ENCODE measurements at places on chromosomes 6 and 20.

GRCh38 chr6:161257793-161258457 lies 15.9 kb downstream of the AGPAT4 start:
- no peak for DNase-seq

- no peak for DNase-seq
These were observed 876.6 kb upstream of the FLRT3 start for GRCh38 chr20:15214051-15214450.

DNA sequence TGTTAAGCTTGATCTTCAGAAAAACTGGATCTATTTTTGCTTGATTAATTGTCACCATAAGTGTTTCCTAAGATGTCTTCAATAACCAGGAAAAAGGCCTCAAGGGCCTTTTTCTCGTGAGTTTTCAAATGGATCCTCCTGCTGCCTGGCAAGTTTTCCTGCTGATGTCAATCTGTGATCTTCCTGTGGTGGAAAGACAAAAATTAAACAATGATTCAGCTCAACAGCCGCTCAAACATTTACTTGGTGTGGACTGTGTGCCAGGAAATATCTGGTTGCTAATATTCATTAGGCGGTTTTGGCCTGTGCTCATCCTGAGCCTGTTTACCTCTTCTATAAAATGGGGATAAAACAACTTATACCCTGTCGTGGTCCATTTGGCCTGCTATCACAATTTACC lies 35.4 kb upstream of the SSTR4 start:
- DNase-seq = no peak

GRCh38 chr20:46339037-46339436 lies 30.7 kb upstream of the CDH22 start:
- no peak for DNase-seq

DNA sequence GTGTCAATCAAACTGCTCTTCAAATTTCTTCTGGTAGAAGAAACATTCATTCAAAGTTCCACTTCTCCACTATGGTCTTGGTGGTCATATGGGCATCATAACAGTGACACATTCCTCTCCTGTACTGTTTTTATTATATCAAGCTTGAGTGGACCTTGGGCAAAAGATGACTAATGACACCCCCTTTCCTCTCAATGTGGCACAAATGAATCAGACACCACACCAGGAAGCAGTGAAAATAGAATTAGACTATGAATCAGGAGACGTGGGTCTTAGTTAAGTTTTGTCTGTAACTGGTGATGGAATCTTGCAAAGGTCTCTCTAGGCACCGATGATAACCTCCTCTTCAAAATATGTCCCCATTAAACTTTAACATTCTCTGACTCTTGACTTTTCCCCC lies 9.0 kb upstream of the NRSN1 start:
- no peak for DNase-seq

GRCh38 chr6:137487869-137488149 lies 6.4 kb downstream of the OLIG3 start:
- DNase-seq = no peak

DNA sequence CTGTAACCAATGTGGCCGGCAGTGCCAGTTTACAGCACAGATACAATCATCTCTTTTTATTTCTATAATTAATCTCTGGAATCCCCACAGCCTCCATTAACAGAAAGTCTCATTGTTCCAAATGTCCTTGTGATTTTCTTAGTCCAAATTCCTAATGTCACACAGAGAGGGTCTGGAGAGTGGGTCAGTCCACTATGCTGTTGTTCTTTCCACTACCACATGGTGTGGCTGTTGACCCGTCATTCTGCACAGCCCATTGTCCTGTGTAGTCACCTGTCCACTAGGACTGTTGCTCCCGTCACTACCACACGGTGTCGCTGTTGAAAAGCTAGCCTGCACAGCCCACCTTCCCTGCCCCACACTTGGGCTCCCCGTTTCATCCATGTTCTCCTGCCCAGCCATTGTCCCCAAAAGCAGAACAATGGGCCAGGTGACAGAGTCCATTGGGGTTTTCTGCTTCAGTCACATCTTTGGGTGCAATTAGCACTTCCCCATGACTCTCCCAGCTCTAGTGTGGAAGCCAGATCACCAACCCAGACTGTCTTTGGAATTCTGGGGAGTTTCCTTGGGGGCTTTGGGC lies 8.6 kb upstream of the LBP start:
- DNase-seq = no peak

- DNase-seq = no peak
These were observed 31.6 kb downstream of the VEGFA start for GRCh38 chr6:43801495-43802181.

DNA sequence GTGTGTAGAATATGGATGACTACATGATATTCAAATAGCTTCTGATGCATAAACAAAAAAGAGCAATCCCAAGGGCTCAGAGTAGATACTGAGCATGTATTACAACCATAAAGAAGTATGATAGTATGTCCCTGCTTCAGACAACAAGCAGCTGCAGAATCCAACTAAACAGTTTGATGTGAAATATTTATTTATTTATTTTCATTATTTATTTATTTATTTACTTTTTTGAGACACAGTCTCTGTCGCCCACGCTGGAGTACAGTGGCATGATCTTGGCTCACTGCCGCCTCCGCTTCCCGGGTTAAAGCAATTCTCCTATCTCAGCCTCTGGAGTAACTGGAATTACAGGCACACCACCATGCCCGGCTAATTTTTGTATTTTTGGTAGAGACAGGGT lies 384.3 kb downstream of the KHDRBS2 start:
- DNase-seq = no peak

- DNase-seq = no peak
These were observed 57.2 kb downstream of the KLHL31 start for GRCh38 chr6:53608396-53608795.

DNA sequence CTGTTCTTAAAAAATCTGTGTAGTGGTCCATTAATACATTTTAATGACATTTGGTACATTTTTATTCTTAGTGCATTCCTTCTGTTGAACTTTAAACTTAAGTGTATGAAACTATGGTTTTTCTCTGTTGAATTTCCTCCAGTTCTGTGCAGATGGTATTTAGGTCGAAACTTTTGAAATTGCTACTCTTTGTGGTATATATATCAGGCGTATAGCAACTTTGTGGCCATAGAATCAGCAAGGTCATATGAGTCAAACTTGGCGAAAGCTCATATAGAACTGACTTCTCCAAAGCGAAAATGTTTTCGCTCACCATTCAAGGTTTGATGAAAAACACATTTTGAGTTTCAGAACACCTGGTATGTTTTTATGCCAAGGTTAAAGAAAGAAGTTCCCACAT lies 93.7 kb downstream of the MAP3K4 start:
- no peak for DNase-seq

GRCh38 chr6:80287607-80288006 lies 181.1 kb downstream of the BCKDHB start:
- DNase-seq = no peak

DNA sequence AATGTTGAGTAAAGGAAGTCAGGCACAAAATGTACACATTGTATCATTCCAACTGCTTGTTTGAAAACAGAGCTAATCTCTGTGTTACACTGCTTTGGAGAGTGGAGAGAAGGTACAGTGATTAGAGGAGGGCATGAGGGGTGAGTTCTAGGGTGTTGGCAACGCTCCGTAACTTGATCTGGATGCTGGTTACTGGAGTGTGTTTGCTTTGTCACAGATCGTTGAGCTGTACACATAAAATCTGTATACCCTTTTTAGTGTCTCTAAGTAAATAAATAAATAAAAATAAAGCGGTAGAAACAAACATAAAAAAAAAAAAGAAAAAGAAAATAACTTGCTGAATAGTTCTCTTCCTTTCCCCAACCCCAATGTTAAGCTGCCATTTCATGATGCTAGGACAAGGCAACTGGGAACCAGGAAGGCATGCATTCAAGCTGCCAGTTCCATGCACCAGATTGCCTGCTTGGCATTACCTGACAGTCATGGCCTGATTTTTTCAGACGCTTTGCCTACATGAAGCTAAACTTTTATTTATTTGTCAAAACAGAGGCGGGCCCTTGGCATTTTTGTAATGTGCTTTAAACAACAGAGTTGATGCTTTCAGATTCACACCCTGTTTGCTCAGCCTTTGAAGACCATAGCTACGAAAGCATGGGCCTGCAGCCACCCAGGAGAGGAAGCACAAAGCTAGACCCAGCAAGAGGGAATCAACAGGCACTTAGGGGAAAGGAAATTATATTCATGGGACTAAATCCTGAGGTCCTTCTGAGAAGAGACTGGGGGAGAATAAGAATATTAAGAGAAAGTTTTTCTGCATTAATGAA lies 21.2 kb downstream of the TNFRSF21 start:
- no peak for DNase-seq

- no peak for DNase-seq
These were observed at the start of gene APOBEC2 for GRCh38 chr6:41053041-41053440. Gene APOBEC2, plus strand, starts transcription at chr6:41053202. Its CDS starts 146 bp downstream, at chr6:41053348.

GRCh38 chr20:2327620-2328555 lies 32.1 kb downstream of the TGM3 start:
- no peak for DNase-seq

- no peak for DNase-seq
These were observed 18.0 kb downstream of the FOXO3 start for GRCh38 chr6:108578595-108579327.

- DNase-seq = no peak
These were observed 389.2 kb upstream of the CITED2 start for GRCh38 chr6:139763468-139764210.

DNA sequence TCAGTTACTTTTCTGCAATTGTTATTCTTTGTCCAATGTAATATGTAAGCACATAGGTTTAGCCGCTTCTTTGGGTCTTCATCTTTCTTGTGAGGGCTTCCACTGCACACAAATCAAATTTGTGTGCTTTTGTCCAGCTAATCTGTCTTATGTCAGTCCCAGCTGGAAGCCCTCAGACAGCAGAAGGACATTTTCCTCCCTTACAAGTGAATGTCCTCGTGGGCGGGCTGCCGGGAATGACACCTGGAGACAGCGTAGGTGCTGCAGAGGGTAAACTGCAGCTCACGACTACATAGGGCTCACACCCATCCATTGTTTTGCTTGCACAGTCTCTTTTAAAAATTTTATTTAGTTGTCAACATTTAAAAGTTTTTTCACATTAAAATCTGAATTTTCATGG lies 24.6 kb upstream of the PPP1R14C start:
- no peak for DNase-seq

DNA sequence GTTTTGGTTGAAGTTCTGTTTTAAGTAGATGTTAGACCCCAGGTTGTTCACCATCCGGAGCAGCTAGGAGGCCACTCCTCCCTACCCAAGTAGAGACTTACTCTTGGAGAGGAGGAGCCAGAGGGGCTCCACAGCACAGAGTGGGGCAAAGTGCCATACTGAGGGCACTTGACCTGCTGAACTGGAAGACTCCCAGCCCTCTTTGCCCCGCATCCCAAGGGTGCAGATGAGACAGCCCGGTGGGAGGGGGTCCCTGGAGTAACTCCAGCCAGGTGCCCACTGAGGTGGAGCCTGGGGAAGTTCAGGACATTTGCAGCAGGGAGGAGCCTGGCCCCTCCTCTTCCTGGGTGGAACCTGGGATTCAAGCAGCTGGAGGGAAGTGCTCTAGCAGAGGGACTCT lies 102.1 kb upstream of the GPR6 start:
- DNase-seq = no peak

GRCh38 chr20:2911200-2911599 lies 37.9 kb downstream of the PTPRA start:
- DNase-seq = no peak

GRCh38 chr6:35810971-35811698 lies 6.0 kb downstream of the LHFPL5 start:
- DNase-seq = no peak

Data from GM12864 (cell line).